ENCODE measurements at places on chromosomes 1 and 21.

GRCh38 chr1:25487628-25488027, 55.8 kb upstream of the LDLRAP1 start:
- DNase-seq: no peak

DNA sequence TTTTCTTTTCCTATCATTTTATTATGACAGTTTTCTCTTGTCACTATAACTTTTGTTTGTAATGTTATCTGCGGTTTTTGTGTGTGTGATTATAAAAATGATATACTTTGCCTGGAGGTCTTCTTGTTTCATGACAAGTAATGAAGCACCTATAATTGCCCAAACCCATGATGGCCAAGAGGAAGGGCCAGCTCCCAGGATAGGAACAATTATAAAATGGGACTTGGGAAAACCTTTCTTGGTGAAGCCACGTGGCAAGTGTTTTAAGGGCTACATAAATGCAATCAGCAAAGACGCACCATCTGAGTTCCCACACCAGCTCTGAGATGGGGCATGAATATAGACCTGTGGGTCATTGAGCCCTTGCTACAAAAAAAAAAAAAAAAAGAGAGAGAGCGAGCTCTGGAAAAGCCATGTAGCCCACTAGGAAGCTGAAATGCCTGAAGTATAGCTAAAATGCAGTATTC, 462.6 kb upstream of the RUNX1 start:
- DNase-seq: no peak

- DNase-seq: no peak
Observed at GRCh38 chr1:26932531-26932930, 11.0 kb downstream of the NUDC start.

DNA sequence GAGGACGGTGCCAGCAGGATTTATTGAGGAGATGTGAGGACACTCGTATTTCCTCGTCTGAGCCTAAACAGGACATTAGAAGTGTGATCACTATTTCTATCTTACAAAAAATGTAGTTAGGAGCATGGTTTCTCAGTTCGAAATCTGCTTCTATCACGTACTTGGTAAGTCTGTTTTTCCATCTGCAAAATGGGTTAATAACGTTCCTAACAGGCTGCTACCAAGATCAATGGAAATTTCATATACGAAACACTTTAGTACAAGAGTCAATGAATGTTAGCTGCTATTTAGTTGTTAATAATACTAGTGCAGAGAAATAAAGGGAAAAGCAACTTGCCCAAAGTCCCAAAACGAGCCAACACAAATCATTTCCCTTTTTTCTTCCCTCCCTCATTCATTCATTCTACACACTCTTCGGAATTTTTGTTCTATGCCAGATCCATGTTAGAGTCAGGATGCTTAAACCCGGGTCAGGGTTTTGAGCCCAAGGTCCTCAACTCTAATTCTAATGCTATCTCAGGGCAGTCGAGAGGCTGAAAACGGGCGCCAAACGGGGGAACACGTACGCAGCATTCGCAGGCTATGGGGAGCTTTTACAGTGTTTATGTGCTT, 608 bp downstream of the SNRNP40 start:
- no peak for DNase-seq

GRCh38 chr1:216246577-216247203, 176.6 kb downstream of the USH2A start:
- peak; percentile 11 for DNase-seq

DNA sequence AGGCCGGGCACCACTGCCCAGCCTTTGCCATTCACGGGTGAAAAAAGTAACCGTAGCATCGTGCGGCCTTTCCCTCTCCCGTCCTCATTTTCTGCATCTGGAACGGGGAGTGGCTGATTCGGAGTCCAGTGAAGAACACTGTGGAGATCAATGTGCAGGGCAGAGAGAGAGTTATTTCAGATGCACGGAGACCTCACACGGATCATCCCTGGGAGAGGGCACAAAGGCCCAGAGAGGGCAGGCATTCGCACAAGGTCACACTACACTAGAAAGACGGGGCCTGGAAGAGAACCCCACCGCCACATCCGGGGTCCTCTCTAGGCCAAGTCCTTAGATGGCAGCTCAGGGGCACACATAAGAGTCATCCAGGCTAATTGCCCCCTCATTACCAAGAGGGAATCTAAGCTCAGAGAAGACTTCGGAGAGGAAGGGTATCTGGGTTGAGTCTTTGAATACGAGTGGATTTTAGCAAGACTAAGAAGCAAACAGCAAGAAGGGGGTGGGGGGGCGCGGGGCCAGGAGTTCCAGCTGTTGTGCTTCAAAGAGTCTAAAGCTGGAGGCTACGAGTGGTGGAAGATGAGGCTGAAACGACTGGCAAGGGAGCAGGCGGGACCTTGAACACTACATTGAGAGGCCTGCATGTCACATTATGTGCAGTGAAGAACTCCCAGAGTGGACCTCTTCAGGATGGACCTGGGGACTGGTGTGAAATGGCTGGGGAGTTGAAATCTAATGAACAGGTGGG, 857 bp downstream of the GPX7 start:
- DNase-seq: no peak

DNA sequence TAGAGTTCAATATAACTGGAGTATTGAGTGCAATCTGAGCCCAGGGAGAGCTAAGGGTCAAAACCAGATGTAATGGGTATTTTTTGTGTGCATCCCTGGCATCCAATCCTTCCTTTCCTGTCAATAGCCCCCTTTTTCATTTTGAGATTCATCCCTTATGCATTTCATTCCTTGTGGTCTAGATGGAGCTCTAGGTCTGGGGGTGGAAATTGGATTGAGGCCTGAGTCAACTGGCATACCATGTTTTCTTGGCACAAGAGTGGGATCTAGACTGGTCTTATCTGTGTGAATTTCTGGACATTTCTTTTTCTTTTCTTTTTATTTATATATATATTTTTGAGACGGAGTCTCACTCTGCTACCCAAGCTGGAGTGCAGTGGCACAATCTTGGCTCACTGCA, 67.3 kb upstream of the RAB3GAP2 start:
- DNase-seq: no peak

DNA sequence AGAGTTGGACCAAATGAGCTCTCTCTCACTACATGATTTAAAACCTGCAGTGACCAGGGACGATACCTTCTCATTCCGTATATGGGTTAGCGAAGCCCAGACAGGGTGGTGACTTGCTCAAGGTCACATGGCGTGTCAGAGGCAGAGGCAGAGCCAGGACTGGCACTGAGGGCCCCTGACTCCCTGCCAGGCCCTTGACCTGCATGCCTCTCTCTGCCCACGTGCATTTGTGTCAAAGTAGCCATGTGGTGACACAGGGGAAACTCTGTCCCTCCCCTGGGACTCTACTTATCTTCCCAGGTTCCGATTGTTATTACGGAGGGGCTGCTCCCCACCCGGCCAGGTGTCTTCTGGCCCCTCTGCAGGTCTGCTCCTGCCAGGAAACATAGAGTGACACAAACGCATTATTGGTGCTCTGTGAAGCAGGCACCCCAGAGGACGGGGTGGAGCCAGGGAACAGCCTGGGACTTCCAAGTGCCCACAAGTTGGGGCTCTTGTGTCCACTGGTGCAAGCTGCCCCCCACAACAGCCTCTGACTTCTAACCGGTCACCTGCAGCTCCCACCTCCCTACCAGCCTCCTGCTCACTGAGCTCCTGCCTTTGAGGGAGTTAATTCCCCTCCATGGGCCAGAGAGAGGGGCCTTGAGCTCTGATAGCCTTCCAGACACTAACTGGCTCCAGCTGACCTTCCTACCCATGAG, 7.3 kb upstream of the TINAGL1 start:
- DNase-seq: no peak

DNA sequence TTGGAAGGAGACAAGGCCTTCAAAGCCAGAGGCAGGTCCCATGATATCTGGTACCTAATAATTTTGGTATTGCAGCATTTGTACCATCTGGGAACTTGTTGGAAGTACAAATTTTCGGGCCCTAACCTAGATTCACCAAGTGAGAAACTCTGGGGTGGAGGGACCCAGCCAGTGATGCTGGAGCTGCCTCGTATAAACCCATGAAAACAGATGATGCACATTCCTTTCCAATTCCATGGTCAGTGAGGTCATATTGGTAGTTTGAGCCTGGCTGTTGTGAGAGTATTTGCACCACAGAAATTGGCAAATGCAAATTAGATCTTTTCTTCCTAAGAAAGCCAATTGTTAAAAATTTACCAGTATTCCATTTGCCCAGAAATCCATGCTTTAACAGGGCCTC, 269.6 kb upstream of the PLXNA2 start:
- no peak for DNase-seq

DNA sequence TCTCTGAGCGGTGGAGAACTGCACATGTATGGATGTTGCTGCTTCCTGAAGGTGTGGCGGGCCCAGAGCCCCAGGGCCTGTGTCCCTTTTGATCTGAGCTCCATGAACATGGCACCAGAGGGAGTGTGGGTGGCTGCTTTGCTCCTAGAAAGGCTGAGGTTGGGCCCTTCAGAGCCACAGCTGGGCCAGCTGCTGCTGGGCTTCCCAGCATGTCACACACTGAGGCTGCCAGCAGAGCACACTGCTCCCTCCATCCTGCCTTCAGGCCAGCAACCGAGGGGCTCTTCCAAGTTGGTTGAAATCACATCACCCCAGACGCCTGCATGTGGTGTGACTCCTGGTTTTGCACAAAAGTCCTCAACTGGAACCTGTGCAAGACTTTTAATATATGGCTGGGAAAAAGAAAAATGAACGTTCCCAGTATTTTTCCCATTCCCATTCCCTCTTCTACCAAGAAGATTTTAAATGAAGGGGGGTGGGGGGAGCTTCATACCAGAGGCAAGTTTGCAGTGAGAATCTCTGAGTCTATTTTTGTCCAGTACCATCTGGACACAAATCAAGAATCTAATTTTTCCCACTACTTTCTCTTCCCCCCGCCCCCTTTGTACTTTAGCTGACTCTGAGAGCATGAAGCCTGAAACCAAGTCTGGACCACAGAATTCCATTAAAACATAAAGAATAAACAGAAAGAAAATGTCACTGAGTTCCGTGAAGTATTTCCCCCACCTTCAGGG, 26.2 kb upstream of the NGF start:
- DNase-seq: no peak

- no peak for DNase-seq
Observed at GRCh38 chr1:229825042-229825441, 199.0 kb downstream of the URB2 start.

- no peak for DNase-seq
Observed at GRCh38 chr1:165612062-165612461, 19.0 kb upstream of the MGST3 start.

DNA sequence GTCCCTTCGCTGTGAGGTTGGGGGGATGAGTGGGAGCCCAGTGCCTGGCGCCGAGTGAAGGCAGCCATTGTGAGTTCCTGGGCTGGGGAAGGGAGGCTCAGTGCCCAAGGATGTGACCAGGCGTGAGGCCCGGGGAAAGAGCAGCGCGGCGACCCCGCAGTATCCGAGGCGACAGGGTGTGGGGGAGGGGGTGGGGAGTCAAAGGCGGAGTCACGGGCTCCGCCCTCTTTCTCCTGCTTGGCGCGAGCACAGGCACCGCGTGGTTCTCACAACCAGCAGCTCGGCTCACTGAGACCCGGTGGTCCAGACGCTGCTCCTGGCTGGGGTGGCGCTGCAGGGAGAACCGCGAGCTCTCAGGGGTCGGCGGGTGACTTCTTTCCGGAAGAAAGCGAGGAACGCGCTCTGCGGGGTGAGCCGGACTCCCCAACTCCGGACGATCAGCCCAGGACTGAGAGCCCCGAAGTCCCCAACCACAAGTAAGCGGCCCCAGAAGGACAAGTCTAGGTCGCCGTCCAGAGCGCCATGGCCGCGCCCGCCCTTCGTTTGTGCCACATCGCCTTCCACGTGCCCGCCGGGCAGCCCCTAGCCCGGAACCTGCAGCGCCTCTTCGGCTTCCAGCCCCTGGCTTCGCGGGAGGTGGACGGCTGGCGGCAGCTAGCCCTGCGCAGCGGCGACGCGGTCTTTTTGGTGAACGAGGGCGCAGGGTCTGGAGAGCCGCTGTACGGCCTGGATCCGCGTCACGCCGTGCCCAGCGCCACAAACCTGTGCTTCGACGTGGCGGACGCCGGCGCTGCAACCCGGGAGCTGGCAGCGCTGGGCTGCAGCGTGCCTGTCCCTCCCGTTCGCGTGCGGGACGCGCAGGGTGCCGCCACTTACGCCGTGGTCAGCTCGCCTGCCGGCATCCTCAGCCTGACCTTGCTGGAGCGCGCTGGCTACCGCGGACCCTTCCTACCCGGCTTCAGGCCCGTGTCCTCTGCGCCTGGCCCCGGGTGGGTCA, at the start of gene HPDL:
TSS of gene HPDL (plus strand) at position 269 of the 997 bp plus-strand sequence. CDS start at position 523, 254 bp downstream.
- DNase-seq: peak; percentile 85

DNA sequence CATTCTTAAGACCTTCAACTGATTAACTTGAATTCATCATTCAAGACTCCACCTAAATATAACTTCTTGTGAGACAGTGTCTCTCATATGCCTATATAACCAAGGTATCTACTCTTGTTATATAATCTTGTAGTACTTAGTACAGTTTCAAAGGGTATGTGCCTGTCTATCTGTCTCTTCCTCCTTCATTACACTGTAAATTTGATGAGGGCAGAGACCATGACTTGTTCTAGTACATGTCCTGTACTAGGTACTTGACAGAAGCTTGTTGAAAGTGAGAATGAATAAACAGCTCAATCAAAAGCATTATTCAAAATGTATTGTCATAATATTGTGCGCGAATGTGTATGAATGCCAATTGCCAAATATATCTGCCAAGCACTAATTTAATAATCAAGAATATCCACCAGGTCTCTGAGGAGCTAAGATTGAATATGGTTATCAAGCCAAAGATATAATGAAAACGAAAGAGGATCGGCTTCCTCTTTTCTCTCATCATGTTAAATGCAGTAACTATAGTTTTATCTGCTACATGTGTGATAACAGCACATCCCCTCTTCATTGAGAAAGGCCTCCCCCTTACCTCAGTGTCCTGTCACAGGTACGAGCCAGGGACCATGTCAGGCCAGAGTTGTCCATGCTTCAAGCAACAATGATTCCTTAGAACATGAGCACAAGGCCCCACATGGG, 117.3 kb downstream of the UCHL5 start:
- DNase-seq: no peak

DNA sequence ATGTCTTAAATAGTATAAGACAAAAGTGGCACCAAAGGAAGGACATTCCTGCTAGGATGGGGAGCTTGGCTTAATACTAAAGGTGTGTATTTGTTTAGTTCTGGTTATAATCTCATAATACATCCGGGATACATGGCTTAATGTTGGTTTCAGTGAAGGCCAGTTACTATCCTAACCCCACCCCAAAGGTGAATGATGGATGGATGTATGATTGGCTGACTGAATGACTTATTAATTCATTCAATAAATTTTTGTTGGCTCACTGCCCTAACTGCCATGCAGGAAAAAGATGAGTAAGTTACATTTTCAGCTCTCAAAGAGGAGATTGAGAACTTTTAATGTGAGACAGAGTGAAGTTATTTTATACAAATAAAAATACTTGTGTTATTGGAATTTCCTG, 52.2 kb downstream of the PHACTR4 start:
- no peak for DNase-seq

DNA sequence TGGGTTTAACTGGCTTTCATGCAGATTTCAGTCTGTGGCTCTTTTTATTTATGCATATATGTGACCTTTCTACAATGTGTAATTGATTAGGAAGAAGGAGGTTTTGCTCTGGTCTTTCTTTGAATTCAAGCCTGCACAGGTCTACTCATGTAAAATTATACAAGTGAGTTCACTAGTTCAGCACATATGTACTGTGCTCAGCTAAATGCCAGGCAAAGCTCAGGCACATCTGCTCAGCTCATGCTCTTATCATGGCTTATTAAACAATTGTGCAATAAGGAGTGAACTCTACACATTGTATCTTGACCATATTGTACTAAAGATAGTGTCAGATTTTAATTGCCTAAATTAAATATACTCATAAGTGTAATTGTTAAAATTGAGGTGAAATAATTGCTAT, 378.4 kb downstream of the ADGRL2 start:
- no peak for DNase-seq
